Activated CD4-positive, alpha-beta T cell treated with anti-CD3 and anti-CD28 coated beads for 36 hours (primary cell): ENCODE measurements at places on chromosomes 12 and 14. TPM values are rescaled to one million over a fixed set of nuclear protein-coding genes. Genes with fewer than 3 reads are reported as not detected.
A peak's percentile ranks its signal among the peaks of the same experiment; 100 is the strongest.

GRCh38 chr12:48986720-48987291 is 8.7 kb downstream of the WNT1 start:
- no peak for DNase-seq

The RAD9B gene
- total RNA-seq, result 2.2 TPM

DNA sequence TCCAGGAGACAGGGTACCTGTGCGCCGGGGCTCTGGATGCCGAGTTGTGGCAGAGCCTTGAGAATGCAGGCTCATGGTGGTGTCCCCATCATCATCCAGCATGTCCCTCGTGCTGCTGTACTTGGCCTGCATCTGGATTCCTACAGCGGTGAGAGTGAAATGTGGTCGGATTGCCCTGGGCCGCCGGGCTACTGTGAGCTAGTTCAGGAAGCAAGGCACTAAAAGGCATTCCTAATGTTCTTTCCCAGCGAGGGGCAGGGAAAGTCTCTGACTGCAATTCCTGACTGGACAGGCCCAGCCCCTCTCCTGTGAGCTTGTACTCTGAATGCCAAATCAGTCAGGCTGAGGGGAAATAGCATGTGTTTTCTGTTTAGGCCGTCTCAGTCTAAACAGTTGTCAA is at the start of gene CLEC1A:
Gene CLEC1A, minus strand, starts transcription at position 195 of the 400 bp plus-strand sequence. Its CDS starts 63 bp downstream, at position 132.
- DNase-seq, result no peak

The SPIC gene
- not detected for total RNA-seq

GRCh38 chr12:87413784-87414183 is 615.4 kb downstream of the C12orf50 start:
- DNase-seq, result no peak

- no peak for DNase-seq
Measured at GRCh38 chr12:89552376-89552775, 26.5 kb upstream of the POC1B start.

DNA sequence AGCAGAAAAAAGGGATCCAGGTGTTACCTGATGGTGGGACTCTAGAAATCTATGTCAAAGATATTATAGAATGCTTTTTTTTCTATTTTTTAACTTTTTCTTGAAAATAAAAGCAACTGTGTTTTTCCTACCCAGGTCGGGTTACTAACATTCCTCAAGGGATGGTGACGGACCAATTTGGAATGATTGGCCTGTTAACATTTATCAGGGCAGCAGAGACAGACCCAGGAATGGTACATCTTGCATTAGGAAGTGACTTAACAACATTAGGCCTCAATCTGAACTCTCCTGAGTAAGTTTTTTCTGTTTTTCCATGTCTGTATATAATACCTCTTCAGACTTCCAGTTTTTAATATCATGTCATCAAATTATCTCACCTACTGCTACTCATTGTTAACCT is 27.6 kb upstream of the KCNMB4 start:
- no peak for DNase-seq

The RNASE7 gene
- total RNA-seq, result not detected

GRCh38 chr14:104724981-104725771 is 1.1 kb downstream of the ADSS1 start:
- DNase-seq, result peak; percentile 34
